Stimulated activated CD8-positive, alpha-beta memory T cell treated with anti-CD3 and anti-CD28 coated beads, Interleukin-4, amount 100 ng/mL, for 1 hour (primary cell): ENCODE measurements at places on chromosomes 13 and 19.

- no peak for DNase-seq
Observed at GRCh38 chr13:85411591-85411990, 387.6 kb downstream of the SLITRK6 start.

DNA sequence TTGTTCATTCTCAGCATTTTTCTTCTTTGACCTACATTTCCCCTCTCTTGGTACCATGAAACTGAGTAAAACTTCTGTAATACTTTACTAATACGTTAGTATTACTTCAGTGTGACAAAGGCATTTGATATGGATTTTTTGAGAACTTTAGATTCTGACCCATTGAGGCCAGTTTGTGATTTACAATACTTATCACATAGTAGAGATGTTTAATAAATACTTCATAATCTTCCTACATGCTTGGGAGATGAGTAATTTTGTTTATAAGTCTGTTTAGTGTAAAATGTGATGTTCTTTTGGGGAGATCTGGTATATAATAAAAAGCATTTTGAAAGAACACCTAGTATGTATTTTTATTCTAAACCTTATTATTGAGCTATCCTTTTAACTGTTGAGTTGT, 29.7 kb downstream of the GTF2F2 start:
- no peak for DNase-seq

DNA sequence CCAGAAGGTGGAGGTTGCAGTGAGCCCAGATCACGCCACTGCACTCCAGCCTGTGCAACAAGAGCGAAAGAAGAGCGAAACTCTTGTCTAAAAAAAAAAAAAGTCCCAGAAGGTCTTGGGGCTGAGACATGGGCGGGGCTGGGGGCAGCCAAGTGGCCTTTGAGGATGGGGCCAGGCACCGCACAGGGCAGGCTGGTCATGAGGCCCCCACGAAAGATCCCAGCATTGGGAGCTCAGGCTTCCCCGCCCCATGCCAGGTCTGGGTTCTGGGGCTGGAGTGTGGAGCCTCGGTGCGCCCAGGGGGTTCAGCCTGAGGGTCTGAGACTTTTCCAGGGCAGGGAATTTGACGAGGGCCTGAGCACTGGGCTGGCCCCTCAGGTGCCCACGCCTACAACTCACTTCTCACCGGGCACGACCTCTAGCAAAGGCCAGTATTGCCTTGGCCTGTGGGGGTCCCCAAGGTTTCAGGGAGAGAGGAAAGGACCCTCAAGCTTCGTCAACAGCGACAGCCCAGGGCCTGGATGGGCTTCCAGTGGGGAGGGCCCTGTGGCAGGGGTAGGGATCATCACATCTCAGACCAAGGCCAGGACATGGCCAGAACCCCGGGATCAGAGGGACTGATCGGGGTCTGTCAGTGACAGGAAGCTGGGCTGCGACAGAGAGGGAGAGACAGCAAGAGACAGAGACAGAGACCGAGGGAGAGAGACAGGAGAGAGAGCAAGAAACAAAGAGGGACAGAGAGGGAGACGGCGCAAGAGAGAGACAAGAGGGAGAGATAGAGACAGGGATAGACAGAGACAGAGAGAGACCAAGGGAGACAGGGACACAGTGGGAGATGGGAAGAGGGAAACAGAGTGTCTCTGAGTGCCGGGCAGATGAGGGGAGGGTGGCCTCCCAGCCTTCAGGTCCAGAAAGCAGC, 7.5 kb upstream of the MEX3D start:
- DNase-seq, result no peak

GRCh38 chr19:16260160-16260811, 62.6 kb downstream of the AP1M1 start:
- DNase-seq, result no peak

GRCh38 chr13:34179481-34179880, 361.5 kb downstream of the RFC3 start:
- DNase-seq, result no peak

DNA sequence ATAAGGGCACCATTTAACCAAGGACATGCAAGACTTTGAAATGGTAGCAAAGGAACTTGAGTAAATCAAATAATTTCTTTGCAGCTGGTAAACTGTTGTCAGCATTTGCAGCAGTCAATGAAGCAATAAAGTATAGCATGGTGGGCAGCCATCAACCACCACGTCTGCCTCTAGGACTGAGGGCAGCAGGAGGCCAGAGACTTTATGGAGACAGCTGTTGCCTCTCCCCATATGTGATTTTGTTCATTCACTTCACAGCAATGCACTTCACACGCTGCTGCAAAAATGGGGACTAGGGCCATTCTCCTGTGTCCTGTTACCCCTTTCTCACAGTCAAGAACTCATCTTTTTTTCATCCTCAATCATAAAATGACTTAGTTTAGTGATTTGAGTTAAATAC, 51.3 kb upstream of the PCDH9 start:
- no peak for DNase-seq

DNA sequence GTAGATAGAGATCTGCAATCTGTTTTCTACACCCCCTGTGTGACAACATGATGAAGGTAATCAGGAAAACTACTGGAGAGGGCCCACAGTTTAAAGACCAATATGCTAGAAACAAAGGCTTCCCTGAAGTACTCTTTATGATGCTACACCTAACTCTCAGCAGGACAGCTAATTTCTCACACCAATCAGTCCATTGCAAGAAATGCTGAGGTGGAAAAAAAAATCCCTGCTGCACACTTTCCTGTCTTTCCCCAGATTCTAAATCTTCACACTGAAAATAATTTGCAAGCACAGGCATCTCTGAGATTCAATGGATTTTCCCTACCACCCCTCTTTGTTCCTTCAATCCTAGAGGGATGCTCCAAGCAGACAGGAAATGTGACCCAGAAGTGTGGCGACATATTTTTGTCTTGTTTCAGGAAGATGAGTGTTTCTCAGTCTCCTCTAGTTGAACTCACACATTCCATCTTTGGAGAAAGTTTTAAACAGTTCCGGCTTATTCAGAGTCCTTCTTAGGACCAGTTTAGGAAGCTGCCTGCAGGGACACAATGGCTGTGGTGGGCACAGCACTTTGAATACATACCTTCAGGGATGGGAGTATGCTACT, 671.6 kb downstream of the DIAPH3 start:
- DNase-seq, result no peak

GRCh38 chr19:41535029-41535622, 40.8 kb upstream of the CEACAM21 start:
- DNase-seq, result no peak

DNA sequence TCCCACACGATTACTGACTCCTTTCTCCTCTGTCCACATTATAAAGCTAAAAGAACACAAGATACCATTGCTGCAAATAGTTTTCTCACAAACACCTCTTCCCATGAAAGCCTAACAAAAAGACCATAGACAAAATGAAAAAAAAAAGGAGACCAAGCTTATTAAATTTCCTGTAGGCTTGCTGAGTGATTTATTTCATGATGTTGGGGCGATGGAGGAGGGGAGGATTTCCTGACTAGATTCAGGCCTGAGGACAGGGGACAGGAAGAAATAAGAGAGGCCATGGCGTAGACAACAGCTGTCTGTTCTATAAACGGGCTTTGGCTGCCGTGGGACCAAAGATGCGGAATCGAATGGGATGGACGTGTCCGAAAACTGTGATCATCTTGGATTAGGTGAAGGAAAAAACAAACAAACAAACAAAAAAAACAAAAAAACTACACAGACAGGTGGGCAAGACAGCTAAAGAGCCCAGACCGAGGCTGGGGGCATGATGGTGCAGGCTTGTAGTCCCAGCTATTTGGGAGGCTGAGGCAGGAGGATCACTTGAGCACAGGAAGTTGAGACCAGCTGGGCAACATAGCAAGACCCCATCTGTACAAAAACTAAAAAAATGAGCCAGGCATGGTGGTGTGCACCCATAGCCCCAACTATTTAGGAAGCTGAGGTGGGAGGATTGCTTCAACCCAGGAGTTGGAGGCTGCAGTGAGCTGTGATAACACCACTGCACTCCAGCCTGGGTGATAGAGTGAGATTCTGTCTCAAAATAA, 5.3 kb downstream of the TMPRSS9 start:
- no peak for DNase-seq

GRCh38 chr13:106802917-106803316, 235.0 kb upstream of the ARGLU1 start:
- DNase-seq, result no peak

GRCh38 chr13:91896547-91896946, 498.1 kb downstream of the GPC5 start:
- no peak for DNase-seq

- no peak for DNase-seq
Observed at GRCh38 chr13:73036566-73036965, 22.2 kb upstream of the KLF5 start.

DNA sequence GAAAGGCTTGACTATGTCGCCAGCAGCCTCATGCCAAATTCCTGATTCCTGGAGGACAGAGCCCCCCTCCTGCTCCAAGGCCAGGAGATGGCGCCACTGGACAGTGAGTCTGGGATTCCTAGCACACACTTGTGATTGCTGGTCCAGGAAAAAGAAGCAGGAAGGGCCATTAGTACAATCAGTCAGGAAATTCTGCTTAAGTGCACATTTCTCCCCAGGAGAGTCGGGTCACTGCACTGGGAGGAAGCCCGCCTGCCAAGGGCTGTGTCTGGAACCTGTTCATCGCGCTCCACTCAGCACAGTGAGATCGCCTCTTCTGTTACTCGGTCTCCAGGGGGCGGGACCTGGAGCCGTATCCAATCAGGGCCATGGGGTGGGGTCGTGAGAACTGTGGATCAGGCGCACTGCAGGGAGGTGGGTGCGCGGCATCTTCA, 65.1 kb downstream of the ZNF823 start:
- DNase-seq, result no peak

- no peak for DNase-seq
Observed at GRCh38 chr19:15701757-15702533, 25.9 kb upstream of the OR10H2 start.

DNA sequence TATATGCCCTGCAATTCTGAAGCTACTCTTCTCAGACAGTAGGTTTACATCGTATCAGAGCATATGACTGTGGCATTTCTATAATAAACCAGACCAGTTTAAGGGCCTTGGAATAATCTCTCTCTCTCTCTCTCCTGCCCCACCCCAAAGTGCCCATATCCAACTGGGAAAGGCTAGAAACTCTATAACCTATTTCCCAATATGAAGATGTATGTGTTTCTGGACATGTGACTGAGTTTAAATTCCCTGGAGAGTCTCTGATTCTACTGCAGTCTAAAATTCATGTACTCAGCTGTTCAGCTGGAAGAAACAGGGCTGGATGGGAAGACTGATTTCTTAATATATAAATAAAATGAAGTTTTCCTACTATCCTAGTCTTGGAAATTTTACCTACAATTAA, 91.9 kb upstream of the MBNL2 start:
- DNase-seq, result no peak
